ENCODE measurements at places on chromosomes 5 and 9.

GRCh38 chr9:111039231-111039906 lies 1.1 kb upstream of the LPAR1 start:
- DNase-seq = no peak

DNA sequence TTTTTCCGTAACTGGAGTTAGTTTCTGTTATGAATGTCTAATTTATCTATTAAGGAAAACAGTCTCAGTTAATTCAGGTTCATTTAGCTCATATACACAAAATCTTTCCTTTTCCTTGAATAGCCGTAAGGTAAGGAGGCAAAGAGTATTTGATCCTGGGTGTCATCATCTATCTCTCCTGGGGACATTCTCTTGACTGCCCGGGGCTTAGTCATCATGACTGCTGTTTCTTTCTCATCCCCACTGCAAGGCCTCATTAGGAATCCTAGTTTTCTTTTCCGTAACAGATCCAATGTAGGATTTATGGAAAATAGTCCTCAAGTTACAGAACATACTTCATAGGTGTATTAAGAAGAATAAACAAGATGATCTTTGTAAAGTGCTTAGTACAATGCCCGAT lies 134.9 kb upstream of the CHD1 start:
- no peak for DNase-seq

GRCh38 chr5:103293099-103293498 lies 34.5 kb downstream of the MACIR start:
- no peak for DNase-seq

GRCh38 chr9:99411068-99411467 lies 189.0 kb downstream of the SEC61B start:
- DNase-seq = no peak

DNA sequence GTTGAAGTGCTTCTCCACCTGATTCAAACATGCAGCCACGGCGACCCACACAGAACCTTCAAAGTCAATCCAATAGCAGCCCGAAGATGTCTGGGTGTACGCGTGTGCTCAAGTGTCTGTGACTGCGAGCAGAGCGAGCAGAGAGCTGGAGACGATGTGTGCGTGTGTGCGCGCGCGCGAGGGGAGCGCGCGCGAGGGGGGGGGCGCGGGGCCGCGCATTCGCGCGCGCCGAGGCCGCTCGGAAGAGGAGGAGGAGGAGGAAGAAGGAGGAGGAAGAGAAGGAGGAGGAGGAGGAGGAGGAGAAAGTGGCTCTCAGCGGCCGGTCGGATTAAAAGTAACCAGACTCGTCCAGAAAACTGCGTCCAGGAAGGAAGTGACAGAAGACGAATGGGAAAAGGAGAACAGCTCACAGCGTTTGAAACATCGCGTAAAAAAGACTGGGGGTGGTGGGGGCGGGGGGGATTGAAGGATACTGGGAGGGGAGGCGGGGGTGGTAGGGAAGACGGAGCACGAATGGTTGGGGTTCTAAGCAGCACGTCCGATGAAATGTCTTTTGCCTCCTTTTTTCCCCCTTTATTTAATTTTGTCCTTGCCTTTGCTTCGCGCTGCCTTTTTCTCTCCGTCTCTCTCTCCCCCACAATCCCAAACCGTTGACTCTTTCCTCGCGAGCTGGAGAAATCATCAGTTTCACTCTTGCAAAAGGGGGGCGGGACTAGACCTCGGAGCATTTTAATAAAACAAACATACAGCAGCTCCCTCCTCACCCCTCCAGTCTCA lies at the start of gene MEF2C:
TSS of gene MEF2C (minus strand) at position 126 of the 777 bp plus-strand sequence. CDS start 59,396 bp downstream, outside the sequence.
- no peak for DNase-seq

- no peak for DNase-seq
These were observed 25.0 kb upstream of the TRIM36 start for GRCh38 chr5:115194676-115195075.

- no peak for DNase-seq
These were observed 31.7 kb upstream of the GAS1 start for GRCh38 chr9:86978922-86979474.

- DNase-seq = no peak
These were observed at the start of gene PTGR1 for GRCh38 chr9:111599092-111599954. PTGR1 (minus strand) TSS chr9:111599647; CDS start chr9:111597422, 2,225 bp downstream.

DNA sequence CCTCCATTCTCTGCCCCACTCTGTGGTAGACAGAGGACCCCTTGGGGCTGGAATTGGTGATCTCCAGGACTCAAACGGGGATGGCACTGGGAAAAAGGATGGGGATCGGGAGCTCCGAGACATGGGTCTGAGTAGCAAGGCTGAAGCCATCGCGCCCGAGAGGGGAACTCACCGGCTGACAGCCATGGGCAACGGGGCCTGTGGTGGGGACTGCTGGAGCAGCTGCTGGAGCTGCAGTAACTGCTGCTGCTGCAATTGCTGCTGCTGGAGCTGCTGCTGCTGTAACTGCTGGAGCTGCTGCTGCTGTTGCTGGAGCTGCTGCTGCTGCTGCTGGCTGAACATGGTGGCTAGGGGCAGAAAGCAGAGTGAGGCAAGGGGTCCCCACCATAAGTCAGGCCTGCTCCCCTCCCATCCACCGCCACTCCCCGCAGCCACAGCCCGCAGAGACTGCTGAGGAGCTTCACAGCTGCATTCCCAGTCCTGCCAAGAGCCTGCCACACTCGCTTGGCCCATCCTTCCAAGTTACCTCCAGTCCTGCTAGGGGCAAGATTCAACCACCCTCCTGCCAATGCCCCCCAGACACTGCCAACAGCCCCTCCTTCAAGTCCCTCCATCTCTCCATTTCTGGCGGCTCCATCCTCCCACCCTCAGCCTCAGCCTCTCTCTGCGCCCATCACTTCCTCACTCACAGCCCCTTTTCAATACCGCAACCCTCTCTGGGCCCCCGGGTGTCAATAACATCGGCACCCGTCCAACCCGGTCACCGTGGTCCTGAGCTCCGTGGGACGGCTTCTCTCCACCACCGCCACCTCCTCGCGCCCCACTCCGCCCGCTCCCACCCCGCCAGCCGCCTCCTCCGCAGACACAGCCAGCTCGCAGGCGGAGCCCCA lies 611 bp downstream of the CIZ1 start:
- DNase-seq = peak; percentile 16

GRCh38 chr5:96752341-96753016 lies 55.3 kb downstream of the ERAP1 start:
- peak; percentile 28 for DNase-seq

DNA sequence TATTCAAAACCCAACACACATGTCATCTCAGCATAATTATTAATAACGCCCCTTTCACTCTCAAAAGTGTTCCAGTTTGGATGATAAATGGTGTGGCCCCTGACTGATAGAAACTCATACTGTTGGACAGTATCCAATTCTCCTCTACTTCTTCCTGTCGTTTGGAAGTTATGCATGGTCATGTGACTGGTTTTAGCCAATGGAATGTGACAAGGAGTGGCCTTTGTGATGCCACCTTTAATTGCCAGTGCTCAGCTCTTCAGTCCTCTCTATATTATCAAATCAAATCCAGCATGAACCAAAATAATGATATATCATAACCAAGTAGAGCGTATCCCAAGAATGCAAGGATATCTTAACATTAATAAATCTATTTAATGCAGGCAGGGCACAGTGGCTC lies 117.8 kb upstream of the SPIN1 start:
- DNase-seq = no peak

DNA sequence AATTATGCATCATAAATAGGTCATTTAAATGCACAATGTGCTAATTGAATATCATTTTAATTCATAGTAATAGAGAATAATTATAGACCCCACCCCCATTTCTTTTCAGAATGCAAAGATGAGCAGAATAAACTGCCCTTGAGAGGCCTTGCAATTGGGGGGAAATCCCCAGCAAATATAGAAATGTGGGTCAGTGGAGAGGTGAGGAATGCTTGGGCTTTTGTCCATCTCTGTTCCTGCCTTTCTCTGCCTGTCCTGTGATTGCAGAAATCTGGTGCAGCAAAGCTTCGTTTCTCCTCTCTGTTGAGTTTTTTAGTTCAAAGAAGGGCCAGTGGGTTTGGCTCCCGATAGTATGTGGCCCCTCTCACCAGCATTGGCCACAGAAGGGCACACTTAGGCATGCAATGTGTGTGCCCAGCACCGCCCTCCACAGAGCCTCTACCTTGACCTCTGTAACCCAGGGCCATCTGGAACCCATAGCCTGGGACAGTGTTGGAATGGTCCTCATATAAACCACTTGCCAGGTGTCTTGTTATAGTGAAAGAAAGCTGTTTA lies 164.2 kb downstream of the SEMA6A start:
- DNase-seq = no peak

- DNase-seq = no peak
These were observed 31.5 kb upstream of the ADRB2 start for GRCh38 chr5:148794729-148795561.

DNA sequence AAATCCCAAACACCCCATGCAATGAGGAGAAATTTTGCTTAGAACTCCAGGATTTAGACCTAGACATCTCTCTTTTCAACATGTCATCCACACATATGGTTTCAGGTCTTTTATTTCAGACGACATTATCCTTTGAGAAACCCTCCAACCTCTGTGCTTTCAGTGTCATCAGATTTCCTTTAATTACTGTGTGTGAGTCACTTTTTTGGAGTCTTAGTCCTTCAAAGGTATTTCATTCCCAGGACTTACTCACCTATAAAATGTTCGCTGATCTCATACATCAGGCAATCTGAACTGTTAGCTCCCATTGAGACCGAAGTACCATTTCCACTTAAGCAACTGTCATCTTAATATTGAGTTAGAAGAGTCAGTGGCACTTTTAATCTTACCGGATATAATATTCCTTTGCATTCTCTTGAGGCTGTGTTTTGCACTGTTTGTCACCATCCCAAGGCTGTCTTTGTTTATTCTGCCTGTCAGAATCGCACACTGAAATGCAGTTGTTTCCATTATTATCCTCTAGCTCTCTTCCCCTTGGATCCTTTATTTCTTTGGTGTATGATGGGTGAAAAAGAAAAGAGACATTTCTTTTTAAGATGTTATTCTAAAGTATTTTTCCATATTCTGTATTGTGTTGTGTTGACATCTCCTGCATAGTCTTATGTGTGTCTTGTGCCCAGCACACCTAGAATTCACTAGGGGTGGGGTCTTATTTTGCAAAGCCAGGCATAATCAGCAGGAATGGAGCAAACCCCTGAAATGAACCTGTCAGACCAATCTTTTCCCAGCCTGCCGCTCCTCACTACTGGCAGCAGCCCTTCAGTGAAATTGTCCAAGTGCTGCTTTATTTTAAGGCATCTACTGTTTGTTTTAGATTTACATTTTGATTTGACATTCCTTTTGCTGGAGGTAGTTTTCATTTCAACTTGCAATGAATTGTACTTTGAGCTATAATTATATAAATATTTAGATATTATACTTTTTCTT lies 155.4 kb downstream of the PAM start:
- DNase-seq = no peak

DNA sequence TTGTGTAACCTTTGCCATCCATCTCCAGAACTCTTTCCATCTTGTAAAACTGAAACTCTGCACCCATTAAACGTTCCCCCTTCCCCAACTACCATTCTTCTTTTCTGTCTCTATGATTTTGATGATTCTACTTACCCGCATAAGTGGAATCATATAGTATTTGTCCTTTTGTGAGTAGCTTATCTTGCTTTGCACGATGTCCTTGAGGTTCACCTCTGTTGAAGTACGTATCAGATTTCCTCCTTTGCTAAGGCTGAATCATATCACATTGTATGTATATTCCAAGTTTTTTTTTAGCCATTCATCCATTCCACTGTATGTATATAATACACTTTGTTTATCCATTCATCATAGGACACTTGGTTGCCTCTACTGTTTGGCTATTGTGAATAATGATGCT lies 2.9 kb upstream of the RNF130 start:
- no peak for DNase-seq

DNA sequence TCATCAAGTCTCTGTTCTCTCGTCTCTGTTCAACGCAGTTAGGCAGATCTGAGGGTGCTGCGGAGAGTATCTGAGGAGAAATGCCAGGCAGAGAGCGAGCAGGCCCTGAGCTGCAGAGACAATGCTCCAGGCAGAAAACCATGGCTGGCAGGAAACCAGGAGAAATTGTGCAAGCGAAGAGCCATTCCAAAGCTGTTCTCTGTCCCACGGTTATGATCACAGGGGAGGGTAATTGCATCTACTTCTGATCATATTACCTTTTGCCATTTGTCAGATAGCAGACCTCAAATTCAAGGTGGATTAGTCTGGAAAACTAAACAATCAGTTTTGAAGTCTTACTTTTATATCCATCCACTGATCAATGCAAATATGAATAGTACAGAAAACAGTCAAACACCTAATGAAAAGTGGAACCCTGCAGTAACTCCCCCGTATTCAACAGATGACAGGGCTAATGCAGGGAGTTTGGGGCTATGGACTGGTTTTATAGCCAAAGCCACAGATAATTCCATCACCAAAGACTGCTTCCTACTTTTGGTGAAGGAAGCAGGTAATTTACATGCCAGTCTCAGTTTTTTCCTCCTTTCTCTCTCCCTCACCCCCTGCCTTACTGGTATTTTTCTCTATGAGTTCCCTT lies 228.0 kb downstream of the DCP2 start:
- no peak for DNase-seq

DNA sequence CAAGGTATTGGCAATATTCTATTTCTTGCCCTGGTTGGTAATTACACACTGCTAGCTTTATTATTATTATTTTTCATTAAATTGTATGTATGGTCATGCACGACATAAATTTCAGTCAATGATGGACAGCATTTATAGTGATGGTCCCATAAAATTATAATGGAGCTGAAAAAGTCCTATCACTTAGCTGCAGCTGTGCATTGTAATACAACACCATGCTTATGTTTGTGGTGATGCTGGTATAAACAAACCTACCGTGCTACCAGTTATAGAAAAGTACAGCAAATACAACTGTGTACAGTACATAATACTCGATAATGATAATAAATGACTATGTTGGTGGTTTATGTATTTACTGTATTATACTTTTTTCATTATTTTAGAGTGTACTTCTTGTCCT lies 65.5 kb downstream of the NR3C1 start:
- no peak for DNase-seq

DNA sequence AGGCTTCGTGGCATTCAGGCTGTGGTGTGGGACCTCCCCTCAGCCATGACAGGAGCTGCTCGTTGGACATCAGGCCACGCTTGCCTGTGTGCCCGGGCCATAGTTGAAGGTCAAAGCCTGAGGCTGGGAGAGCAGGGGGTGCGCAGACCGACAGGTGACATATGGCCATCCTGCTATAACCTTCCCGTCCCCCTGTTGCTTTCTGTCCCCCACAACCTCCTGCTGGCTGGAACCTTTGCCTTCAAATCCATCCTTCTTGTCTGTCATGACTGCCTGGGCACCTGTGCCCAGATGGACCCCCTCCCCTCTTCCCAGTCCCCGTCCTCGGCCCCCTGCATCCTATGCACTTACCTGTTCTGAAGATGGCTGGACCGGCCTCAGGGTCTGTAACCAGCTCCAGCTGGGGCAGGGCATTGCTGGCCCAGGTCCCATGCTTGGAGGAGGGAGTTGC lies 83.2 kb downstream of the WNK2 start:
- no peak for DNase-seq

GRCh38 chr9:115211413-115212124 lies 93.6 kb upstream of the TNC start:
- DNase-seq = no peak

DNA sequence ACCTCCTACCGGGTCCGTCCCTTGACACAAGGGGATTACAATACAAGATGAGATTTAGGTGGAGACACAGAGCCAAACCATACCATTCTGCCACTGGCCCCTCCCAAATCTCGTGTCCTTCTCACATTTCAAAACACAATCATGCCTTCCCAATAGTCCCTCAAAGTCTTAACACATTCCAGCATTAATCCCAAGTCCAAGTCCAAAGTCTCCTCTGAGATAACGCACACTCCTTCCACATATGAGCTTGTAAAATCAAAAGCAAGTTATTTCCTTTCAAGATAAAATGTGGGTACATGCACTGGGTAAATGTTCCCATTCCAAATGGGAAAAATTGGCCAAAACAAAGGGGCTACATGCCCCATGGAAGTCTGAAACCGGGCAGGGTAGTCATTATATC lies 463.9 kb upstream of the CDH9 start:
- no peak for DNase-seq

Measured in stimulated activated CD8-positive, alpha-beta memory T cell treated with anti-CD3 and anti-CD28 coated beads, Interleukin-12 subunit alpha, Interleukin-12 subunit beta, amount 100 ng/mL, for 1 hour (primary cell).